ENCODE measurements at places on chromosomes 12 and 14.

DNA sequence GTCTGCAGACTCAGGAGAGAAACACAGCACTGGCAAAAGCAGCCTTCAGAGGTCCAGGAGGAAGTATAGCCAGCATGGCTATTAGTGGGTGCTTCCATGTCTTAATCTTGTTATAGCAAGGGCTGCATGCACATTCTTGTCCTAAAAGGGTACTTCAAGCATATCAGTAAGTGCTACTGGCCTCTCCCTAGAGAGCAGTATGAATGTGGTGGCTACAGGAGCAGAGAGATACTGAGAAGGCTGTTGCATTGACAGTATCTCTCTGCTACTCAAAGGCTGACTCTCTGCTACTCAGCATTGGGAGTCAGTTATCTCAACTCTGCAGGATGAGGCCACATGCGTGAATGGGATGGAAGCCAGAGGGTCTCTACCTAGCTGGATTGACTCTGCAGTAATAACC, 2.0 kb downstream of the GARIN6 start:
- no peak for DNase-seq

DNA sequence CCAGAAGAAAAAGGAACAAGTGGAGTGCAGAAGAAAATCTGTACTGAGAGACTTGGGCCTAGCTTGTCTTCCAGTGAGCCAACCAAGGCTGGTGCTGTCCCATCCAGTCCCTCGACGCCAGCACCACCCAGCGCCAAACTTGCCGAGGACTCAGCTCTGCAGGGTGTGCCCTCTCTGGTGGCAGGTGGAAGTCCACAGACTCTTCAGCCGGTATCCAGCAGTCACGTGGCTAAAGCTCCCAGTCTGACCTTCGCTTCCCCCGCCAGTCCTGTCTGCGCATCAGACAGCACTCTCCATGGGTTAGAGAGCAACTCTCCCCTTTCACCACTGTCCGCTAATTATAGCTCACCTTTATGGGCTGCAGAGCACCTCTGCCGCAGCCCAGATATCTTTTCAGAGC, 15.6 kb downstream of the CIPC start:
- no peak for DNase-seq

GRCh38 chr14:24095271-24096068, 1.4 kb downstream of the PCK2 start:
- DNase-seq, result no peak

DNA sequence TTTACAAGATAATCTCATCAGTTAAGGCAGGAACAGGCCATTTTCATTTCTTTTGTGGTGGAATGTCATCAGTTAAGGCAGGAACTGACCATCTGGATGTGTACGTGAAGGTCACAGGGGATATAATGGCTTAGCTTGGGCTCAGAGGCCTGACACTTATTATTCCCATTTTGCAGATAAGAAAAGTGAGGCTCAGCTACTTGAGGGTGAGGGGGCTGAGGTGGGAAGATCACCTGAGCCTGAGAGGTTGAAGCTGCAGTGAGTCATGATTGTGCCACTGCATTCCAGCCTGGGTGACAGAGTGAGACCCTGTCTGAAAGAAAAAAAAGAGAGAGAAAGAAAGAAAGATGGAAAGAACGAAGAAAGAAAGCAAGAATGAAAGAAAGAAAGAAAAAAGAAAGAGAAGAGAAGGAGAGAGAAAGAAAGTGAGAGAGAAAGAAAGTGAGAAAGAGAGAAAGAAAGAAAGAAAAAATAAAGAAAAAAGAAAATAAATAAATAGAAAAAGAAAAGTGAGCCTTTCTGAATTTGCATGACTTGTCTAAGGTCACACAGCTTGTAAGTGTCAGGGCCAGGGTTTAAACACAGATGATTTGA, 142.0 kb downstream of the TMEM30B start:
- DNase-seq, result no peak

DNA sequence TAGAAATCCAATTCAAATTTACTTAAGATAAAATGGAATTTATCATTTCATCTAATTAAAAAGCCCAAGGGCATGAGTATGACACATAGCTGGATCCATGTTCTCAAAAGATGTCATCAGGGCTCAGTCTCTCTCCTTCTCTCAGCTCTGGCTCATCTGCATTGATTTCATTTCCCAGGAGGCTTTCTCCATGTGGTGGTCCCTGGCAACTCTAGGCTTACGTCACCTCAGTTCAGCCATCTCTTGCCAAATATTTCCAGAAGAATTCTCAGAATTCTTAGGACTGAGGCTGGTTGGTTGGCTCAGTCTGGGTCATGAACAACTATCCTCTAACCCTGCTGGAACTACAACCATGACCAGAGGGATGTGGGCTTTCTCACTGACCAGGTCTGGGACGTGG, 65.3 kb downstream of the FOS start:
- DNase-seq, result no peak

DNA sequence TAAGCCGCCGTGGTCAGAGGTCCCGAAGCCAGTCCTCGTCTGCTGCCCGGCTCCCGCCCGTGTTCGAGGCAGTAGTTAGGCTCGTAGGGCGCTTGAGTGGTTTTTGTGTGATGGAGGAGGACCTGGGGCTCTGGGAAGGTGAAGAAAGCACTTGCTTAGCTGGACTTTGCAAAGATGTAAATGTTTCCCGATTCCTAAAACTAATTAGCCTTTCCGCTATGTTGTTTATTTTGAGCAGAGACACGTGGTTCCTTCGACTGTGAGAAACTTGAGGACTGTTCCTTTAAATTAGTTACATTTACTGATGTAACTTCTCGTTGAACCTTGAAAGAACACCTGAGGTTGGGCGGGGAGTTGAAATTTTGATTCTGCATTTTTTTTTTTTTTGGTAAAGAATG, 33.9 kb downstream of the MIA2 start:
- no peak for DNase-seq

GRCh38 chr14:78010688-78011087, 159.5 kb upstream of the NRXN3 start:
- DNase-seq, result no peak

DNA sequence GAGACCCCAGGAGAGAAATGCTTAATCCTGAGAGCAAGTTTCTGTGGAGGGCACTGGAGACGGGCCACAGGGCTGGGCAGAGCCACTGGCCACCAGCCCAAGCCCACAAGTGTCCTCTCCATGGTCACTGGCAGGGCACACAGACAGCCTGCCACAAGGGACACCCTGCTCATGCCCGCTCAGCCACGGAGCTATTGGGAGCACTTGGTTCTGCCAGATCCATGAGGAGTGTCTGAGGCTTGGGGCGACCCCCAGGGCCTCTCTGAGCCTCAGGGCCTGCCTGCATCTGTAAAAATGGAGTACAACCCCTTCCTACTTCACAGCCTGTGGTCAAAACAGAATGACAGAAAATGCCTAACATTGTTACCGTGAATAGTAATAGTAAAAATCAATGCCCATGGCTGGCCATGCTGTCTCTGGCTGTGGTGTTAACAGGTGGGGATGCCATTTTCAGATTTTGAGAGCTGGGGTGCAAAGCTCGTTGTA, 3.2 kb downstream of the PGF start:
- DNase-seq, result no peak

GRCh38 chr12:54134395-54134794, 54.4 kb downstream of the SMUG1 start:
- no peak for DNase-seq

- DNase-seq, result no peak
Observed at GRCh38 chr12:129162805-129163204, 309.5 kb downstream of the GLT1D1 start.

- no peak for DNase-seq
Observed at GRCh38 chr14:84575681-84576080, 954.3 kb upstream of the FLRT2 start.

GRCh38 chr12:69934011-69934410, 109.0 kb downstream of the MYRFL start:
- no peak for DNase-seq

DNA sequence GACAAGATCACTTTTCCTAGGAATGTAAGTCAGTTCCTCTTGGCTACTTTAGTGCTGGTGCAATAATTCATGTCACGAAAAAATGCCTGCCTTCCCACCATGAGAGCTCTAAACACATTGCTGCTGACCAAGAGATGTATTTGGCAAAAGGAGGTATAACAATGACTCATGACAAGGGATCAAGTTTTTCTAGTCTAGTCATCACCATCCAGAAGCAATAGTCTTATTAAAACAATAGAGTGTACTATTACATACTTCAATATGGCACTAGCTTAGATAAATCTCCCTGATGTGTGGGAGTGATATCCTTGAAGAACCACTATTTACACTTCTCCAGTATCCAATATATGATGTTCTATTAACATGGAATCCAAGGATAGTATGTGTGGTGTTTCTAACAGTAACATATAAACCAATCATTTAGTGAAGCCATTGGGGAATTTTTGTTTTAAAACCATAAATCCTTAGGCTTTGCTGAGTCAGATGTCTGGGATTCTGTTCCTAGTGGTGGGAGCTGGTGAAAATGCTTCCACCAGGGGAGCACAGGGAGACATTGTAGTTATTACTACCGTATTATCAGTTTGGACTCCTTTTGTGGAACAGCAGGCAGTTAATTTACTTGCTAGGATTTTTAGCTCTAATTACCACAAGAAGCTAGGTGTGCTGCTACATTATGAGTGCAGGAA, 1387.5 kb downstream of the LRFN5 start:
- DNase-seq, result no peak

DNA sequence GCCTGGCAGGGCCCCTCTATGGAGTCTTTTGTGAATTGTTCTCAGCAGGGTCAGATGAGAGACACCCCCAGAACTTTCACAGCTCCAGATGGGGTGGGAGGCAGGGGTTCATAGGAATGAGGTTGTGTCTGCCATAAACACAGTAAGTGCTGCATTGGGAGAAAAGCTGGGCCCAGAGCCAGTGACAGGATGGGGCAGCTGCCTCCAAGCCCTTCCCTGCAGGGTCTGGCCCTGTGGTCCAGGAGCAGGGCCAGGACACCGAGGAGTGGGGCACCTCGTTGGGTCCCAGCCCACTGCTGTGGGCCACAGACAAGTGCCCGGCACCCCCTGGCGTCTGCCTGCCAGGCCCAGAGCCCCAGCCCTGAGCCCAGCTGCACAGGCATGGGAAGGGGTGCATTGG, 13.3 kb downstream of the INF2 start:
- DNase-seq, result no peak

DNA sequence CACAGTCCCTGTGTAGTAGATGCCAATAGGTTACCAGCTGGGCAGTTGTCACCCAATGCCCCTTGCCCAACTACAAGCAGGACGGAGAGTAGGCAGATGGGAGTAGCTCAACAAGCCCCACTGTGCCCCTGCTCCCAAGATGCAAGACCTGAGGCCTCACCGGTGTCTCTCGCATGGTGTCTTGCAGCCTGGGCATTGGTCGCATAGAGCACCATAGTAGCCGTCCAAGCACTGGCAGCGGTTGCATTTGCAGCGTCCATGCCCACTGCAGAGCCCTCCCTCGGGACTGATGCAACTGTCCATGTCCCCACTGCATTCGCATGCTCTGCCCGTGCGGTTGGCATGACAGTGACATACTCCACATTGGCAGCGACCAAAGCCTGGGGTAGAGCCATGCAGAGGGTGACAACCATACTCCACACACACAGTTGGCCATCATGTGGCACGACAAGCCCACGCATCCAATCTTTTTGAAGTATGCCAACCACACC, 11.9 kb upstream of the CSAD start:
- DNase-seq, result no peak

- DNase-seq, result no peak
Observed at GRCh38 chr14:81070511-81070910, 115.1 kb downstream of the TSHR start.

- DNase-seq, result no peak
Observed at GRCh38 chr14:85535321-85535720, 5.4 kb downstream of the FLRT2 start.

DNA sequence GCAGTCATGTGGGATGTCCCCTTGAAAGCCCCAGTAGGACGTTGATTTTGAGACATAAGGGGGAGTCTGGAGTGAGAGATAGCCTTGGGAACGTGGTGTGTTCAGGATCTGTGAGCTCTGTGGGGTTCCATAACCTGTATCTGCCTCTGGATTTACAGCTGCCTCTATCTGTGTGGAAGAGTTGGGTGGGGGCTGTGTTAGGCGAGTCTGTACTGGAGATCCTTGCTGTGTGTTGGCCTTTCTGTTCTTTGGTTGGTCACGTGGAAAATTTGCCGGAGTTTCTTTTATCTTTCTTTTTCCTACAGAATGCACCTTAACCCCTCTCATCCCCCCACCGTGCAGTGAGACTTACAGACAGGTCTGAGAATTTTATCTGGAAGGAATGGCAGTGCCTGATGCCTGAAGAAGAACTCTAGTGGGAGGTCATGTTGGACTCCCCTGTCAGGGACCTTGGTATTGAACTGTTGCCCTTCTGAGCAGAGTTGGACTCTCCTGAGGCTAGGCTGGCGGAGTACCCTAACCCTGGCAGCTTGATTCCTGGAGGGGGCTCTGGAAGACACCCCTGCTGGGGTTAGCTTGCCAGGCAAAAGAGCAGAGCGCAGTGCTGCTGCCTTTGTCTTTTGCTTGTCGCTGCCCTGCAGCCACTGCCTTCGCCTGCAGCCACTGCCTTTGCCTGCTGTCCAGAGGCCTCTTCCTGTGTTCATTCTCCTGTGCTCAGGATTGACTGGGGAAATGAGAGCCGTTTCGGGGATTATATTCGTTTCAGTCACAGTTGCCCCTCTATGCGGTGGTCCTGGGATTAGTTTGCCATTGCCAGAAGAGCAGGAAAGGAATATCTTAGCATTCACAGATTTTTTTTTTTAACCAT, 34.1 kb downstream of the ZNF664 start:
- no peak for DNase-seq

GRCh38 chr12:42968426-42968825, 378.9 kb upstream of the PRICKLE1 start:
- no peak for DNase-seq

- no peak for DNase-seq
Observed at GRCh38 chr12:109946505-109946904, 46.4 kb downstream of the TCHP start.

DNA sequence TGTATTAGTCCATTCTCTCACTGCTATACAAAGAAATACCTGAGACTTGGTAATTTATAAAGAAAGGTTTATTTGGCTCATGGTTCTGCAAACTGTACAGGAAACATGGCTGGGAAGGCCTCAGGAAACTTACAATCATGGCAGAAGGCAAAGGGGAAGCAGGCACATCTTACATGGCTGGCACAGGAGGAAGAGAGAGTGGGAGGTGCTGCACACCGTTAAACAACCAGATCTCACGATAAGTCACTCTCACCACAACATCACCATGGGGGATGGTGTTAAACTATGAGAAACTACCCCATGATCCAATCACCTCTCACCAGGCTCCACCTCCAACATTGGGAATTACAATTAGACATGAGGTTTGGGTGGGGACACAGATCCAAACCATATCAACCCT, 191.8 kb upstream of the PLXNC1 start:
- DNase-seq, result no peak

Measured in activated CD4-positive, CD25-positive, alpha-beta regulatory T cell (primary cell).